Kidney capillary endothelial cell (primary cell): ENCODE measurements at places on chromosomes 6 and 20.

GRCh38 chr20:1313236-1313964 is 15.5 kb downstream of the SDCBP2 start:
- peak; percentile 87 for DNase-seq

GRCh38 chr20:2331106-2331505 is 35.3 kb downstream of the TGM3 start:
- no peak for DNase-seq

- DNase-seq, result no peak
Observed at GRCh38 chr6:16081326-16081725, 47.6 kb upstream of the MYLIP start.

DNA sequence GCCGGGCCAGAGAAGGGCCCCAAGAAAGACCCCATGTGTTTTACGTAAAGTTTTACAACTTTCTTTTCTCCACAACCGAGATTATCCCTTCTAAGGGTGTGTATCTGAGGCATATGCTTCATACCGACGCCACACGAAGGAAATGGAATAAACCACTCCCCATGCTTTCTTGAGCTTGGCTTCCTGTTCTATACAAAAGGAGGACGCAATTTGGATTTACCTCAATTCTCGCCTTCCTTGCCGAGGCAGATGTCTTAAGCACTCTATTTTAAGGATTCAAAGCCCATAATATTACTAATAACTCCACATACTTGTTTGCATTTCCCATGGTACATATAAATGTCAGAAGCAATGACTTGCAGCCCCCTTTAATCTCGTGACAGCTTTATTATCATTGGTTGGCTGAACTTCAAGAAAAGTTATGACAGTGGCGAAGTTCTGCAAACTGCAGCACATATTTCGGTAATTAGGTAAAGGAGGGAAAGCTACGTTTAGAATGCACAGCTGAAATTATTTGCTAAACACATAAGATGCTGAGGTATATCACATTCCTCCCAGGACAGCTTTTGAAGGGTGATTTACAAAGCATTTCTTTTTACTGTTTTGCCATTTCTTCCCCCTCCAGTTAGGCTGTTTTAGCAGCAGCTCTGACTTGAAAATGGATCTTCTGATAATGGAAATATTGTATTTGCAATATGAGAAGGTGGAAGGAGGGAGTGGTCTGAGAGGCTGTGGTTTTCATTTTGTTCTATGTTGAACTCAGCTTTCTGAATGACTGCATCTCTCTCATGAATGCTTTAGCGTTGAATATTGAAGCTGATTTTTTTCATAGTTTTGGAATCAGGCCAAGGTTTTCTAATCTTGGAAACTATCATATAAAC is 330.5 kb downstream of the EPHA7 start:
- peak; percentile 29 for DNase-seq

- DNase-seq, result no peak
Observed at GRCh38 chr6:137754366-137754765, 112.7 kb upstream of the TNFAIP3 start.

- no peak for DNase-seq
Observed at GRCh38 chr6:96844530-96844929, 7.3 kb upstream of the GPR63 start.

GRCh38 chr6:105501826-105502344 is 99.0 kb upstream of the PREP start:
- no peak for DNase-seq
